ENCODE measurements at places on chromosomes 11 and 22.

DNA sequence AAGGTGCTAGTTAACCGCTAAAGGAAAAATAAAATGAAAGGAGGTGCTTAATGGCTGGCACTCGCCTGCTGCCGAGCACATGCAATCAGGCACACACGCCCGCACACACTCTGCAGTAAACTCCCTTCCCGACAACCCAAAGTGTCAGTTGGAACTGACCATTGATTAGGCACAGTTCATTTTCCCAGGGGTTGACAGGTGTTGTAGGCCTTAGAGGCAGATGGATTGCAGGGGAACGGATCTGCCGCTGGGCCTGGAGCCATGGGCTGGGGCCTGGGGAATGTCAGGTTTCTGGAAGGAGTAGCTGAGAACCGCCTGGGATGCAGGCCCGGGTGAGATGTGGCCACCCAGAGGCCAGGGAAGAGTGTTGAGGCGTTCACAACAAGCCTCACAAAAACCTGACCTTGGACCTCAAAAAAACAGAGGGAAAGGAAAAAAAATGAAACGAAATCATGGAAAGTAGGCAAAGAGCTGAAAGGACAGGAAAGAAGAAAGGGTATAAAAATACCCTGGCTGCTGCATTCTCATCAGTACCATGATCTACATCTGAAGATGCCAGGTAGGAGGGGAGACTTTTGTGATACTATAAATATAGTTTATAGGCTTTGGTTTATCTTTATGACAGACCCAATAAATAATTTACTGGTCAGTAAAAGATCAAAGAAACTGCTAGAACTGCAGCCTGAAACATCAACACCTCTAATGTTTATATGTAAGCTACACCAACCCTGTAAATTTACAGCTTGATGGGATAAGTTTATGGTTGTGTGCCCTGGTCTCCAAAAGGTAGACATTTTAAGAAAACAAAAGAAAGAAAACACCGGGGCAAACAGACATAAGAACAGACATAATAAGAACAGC lies 313.4 kb downstream of the BUD13 start:
- DNase-seq, result no peak

GRCh38 chr11:121889931-121890330 lies 226.1 kb downstream of the BLID start:
- no peak for DNase-seq

DNA sequence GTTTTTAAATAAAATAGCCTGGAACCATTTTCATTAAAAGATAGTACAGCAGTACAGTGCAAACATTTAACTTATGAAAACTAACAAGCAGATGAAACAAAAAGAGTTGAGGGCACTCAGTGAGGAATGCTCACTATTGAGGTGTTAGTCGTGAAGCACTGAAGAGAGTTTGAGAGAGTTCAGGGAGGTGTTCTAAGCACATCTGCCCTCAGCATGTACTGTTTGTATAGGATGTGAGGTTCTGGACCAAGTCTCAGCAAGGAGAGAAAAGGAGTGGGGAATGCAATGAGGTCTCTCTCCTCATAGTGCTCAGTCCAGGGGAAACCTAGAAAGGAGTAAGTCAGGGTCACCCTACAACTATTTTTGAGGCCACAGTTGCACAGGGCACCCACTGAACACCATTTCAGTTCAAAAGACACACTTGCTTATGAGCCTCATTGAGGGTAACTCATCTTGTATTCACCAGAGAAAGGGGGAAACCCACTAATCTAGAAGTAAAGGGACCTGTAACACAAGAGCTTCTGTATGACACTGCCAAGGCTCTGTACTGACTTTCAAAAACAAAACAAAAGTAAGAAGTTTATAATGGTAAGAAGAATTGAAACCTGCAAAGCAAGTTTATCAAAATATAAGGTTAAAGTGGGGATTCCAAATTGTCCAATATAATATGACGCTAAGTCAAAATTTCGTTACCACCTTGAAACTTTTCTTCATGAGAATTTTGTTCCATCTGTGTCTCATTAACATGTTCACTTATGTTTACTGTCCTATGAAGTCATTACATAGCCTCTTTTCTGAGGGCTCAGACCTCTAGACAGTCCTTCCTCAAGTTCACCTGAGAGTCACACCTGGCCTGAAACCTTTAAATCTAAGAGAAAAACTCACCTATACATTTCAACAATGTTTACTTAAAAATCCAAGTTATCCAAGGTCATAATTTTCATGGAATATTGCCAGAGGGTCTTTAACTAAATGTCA lies 275.3 kb downstream of the ETS1 start:
- no peak for DNase-seq

DNA sequence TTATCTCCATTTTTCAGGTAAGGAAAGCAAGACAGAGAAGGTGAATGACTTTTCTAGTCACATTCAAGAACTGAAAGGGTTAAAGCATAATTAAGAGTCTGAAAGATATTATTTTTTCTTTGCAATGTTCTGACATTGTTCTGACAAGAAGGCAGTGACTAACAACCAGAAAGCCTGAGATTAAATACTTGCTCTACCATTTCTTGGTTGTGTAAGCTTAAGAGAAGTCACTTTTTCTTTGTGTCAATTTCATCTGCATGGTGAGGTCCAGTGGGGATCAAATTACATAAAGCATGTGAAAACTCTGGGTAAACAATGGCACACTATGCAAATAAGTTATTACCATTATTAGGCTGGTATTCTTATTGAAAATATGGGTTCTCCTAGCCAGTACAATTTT lies 73.7 kb downstream of the PHF21A start:
- no peak for DNase-seq

DNA sequence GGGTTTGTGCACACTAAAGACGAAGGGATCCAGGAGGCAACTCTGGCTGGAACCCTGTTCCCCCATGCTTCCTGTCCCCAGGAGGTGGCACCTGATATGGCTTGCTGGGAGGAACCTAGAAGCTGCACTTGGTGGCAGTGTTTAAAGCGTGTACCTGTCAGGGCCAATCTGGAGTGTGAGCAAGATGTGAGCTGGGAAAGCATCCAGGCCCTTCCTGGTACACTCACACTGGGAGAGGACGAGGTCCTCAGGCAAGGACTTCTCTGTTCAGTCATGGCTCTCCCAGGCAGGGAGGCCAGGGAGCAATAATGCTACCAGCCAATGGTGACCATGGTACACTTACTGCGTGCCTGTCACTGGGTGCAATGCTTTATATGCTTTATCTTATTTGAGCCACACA lies 130.7 kb upstream of the NECTIN1 start:
- DNase-seq, result no peak

DNA sequence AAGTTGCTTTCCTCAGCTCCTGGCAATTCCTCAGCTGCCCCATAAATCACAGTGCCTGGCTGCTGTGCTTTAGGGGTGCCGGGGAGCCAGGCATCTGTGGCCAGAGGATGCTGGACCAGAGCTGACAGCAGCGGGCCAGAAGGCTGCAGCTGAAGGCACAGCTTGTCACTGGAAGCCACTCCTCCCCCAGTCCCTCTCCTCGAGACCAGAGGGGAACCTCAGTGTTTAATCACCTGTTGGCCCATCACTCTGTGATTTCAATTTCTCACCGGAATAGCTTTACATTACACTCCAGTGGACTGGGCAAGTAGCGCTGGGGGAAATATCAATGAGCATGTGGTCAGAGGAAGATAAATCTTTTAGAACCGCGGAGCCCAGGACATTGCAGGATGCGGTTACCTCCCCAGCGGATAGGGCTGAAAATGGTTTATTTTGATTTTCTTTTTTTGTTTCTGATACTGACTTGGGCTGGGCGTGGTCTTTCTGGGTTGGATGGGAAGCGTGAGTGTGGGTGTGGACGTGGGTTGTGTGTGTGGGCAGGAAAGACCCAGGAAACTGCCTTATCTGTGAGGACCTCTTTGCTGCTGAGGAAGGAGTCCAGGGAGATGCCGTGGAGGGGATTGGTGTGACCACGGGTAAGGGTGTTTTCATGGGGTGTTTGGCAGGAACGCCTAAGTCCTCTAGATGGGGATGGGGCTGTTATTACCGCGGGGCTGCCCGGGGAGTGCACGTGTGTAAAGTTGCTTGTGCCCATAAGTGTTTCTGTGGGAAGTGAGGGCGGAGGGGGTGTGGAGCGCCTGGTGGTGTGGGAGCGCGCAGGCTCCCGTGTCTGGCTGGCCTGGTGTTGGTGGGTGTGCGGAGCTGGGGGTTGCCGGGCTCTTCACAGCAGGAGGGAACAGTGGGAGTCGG lies 4.0 kb downstream of the DAGLA start:
- no peak for DNase-seq

DNA sequence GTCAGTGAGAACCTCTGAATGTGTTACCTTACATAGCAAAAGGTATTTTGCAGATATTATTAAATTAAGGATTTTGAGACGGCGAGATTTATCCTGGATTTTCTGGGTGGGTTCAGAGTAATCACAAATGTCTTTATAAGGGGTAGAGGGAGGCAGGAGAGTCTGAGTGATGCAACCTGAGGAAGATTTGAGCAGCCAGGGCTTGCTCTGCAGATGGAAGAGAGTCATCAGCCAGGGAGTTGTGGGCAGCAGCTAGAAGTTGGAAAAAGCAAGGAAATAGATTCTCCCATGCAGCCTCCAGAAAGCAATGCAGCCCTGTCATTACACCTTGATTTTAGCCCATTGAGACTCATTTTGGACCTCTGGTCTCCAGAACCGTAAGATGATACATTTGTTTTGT lies 4.1 kb upstream of the WDR74 start:
- no peak for DNase-seq

DNA sequence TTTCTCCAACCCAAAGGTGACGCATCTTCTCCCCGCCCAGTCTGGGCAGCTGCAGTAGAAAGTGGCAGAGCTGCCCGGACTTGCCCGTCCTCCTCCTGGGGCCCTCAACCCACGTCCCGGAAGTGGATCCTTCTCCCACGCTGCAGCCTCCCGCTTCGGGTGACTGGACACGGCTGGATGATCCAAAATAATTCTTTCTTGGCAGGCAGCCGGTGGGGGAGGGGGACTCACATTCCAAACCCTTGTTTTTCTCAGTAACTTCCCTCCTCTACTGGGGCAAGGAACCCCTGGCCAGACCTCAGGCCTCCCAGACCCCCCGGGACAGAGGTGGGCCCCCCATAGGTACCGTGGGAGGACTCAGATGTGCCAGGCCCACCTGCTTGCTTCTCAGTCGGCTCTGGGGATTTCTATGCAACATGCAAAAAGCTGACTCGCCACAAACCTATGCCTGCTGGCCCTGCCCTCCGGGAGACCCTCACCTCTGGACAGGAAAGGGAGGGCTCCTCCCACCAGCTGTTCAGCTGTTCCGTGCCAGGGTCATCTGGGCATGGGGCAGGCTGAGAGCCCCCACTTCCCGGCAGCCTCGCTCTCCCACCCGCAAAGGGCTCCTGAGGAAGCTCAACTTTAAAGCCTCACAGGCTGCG lies 1.4 kb downstream of the PLXNB2 start:
- DNase-seq, result no peak

GRCh38 chr11:2517016-2517385 lies 72.2 kb downstream of the KCNQ1 start:
- no peak for DNase-seq

DNA sequence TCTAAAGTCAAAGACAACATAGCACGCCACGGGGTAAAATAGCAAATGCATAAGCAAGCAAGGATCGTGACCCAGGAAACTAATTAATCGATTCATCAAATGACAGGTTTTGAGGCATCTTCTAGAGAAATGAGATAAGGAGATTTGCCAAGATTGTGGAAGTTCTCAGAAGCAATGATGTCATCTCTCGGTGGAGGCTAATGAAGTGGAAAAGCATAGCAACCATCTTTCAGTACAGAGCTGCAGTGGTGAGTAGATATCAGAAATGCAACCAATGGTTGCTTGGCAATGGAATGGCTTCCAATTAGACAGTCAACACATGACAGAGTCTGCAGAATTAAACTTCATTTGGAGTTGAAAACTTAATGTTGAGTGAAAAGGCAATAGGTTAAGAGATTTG lies 116.0 kb downstream of the KIRREL3 start:
- DNase-seq, result no peak

GRCh38 chr11:80944758-80945157 lies 1503.9 kb upstream of the TENM4 start:
- no peak for DNase-seq

GRCh38 chr11:30546334-30546733 lies 39.8 kb downstream of the MPPED2 start:
- DNase-seq, result no peak

Measured in cortex of kidney (tissue), 1 donor.